HuH-7.5 (cell line): ENCODE measurements at places on chromosomes 12 and 14.

- DNase-seq, result no peak
Observed at GRCh38 chr12:47828976-47829482, 9.3 kb upstream of the HDAC7 start.

DNA sequence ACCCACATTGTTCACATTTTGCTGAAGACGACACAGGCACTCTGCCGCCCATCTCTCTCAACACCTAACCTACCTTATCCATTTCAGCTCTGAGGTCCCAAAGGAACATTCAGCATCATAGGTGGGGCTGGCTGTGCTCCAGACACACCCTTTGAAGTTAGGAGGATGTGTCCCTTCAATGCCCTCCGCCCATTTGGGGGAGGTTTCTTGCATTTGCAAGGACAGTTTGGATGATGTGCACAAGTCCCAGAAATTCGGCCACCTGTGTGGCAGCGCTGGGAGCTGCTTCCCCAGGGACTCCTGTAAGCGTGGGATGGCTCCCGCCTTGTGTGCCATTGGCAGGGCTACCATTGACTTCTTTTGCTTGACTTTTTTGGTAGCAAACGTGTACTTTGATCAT lies 113.8 kb downstream of the RIMBP2 start:
- DNase-seq, result no peak

DNA sequence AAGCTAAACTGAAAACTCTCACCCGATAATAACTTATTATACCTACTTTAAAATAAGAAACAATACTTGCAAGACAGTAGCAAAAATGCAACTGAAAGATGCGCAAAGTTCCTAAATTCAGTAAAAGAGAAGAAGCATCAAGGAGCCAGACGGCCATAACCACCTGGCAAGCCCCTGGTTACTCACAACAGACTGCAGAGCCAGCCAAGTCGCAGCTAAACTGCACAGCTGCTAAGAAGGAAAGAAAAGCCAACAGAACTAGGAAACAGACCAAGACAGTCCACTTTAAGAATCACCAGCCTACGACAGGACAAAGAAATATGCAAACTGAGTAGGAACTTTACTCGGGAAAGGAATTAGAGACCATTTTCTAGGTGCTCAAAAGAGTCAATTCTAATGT lies 127.9 kb downstream of the TMTC1 start:
- DNase-seq, result no peak

DNA sequence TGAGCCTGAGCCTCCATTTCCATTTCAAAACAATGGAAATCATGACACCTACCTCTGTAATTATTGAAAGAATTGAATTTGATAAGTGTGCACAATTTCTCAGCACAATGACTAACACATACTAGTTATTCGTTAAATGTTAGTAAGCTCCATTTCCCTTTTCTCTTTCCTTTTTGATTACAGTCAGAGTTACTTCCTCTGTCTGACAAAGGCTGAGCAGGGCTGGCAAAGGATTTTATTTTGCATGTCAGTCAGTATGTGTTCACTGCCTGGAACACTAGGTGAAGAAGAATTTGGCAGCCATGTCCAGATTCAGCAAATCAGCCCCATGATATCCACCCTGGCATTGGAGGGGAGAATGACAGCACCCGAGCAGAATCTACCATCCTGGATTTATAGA lies 12.2 kb upstream of the RHOJ start:
- DNase-seq, result no peak

- DNase-seq, result no peak
Observed at GRCh38 chr12:89392391-89392790, 40.1 kb upstream of the DUSP6 start.

GRCh38 chr12:94812345-94812744 lies 162.0 kb upstream of the TMCC3 start:
- DNase-seq, result no peak

- DNase-seq, result no peak
Observed at GRCh38 chr12:108257004-108257403, 82.1 kb downstream of the CMKLR1 start.

GRCh38 chr14:68135566-68135965 lies 316.0 kb downstream of the RAD51B start:
- no peak for DNase-seq

DNA sequence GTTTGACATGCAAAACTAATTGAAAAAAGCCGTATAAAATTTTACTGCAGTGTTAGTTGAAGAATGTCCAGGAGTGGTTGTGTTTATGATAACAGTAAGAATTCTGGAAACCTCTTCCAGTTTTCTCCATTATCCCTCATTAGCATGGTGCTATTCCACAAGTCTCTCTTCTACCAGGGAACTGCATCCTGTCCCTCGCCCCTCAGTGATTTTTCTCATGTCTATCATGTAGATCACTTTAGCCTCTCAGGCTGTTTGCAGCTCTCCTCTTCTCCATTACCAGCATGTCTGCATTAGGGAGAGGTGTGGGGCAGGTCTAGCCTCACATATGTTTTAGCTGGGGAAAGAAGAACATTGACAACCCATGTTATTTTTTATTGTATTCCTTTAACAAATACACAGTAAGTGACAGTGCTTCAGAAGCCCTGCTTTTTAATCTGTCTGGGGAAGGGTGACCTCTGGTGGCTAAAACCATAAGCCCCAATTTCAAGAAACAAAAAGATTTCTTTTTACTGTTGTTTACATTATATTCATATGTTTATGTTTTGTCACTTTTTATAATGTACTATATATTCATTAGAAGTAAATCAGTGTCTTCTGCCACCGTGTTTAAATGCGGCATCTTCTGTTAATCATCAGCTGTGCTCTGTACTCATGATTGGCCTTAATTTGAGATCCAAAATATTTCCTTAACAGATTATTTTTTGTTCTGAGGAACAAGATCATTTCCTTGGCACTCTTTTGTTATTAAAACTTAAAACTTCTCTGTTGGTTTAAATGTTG lies 70.7 kb downstream of the RASSF8 start:
- DNase-seq, result no peak

DNA sequence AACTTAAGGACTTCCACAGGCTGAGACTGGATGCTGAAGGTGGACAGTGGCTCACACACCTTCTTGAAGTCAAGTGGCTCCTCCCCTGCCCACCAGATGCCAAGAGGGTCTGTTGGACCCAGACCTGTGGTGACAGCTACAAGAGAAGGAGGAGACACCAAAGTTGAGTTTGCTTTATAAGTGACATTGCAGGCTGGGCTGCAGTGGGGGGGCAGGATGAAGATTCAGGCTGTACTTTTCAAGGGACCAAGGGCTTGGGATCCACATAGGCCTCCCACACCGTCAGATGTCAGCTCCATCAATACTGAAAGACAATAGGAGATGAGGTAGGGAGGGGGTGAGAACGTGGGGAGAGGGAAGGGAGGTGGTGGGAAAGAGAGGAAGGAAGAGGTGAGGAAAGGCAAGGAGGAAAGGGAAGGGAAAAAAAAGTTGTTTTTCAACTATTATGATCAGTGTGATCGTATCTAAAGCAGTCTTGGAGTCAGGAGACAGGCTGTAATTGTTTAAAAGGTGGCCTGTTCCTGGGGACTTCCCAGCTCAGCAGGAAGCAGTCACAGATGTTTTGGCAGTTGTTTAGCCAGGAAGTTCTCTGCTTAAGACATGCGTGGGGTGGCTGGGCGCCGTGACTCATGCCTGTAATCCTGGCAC lies 84.1 kb upstream of the RESF1 start:
- DNase-seq, result no peak

DNA sequence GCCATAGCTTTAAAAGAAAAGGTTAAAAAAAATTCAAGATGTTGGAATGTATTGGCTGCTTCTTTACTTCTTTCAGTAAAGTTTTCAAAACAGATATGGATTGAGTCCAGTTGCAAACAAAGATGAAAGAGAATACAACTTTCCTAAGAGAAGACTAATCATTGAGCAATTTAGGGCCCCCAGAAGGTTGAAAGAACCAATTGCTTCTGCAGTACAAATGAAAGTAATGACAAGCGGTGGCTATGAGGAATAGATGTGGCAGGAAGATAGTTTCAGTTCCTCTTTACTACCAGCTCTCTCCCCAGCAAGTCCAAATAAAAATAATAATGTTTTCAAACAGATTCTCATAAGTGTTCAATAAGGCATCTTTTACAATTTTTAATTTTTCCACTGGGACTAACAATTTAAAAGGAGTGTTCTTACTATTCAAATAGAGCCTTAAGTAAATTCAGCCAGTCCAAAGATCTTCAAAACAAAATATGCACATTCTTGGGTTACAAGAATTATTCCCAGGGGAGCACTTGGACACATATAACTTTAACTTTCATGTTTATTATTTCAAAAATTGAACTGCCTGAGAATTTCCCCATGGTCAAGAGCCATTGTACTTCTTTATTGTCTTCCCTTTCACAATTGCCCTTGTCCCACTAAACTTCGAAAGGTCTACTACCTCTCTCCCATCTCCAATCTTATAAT lies 62.3 kb upstream of the PPP1R12A start:
- no peak for DNase-seq

DNA sequence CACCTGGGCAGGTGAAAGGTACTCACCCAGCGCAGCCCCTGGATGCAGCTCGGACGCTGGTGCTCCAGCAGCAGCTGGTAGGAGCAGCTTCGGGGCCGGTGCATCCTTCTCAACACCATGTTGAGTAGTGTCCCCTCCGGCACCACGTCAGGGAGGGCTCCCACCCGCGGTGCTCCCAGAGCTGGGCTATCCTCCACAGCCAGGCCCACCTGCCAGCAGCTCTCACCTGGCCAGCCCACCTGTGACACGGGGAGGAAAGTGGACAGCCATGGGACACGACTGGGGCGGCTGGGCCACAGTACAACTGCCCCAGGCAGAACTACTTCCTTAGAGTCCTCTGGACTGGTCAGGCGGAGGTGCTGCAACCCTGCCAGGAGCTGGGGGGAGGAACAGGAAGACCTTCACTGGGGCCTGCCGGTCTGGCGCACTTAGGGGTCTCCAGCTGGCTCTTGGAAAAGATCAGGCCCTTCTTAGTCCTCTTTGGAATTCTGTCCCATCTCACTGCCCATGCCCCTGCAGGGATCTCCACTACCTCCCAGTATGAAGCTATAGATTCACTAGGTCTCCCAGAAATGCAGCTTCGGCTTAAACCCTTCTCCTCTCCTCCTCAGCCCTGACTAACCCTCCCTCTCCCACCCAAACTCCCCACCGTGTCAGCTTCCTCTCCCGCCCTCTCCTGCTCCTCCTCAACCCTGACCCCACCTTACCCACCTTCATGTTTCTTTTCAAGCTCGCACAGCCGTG lies 668 bp downstream of the RAPGEF3 start:
- DNase-seq, result no peak

- DNase-seq, result no peak
Observed at GRCh38 chr14:36716614-36717184, 55.0 kb downstream of the PAX9 start.

DNA sequence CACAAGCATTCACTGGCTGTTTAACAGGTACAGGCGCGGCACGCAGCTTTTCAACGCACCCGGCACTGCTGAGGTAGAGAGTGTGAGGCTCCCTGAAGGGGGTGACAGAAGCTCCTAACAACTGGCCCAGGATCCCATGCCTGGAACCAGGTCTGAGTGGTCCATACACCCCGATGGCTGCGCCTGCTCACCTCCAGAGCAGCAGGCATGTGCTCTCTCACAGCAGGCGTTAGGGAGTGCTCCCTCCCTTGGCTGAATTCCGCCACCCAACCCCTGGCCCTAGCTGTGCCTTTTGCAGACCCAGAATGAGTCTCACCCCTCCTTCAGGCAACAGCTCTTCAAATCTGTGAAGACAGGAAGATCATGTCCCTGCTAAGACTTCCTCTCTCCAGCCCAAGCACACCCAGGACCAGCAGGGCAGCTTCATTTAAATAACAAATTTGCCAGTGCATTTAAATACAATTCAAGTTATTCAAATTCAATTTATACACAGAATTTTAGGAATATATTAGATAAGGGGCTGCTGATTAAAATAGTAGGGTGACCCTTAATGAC lies 86.0 kb downstream of the SETD3 start:
- no peak for DNase-seq

GRCh38 chr12:67651132-67651695 lies 2.7 kb downstream of the DYRK2 start:
- DNase-seq, result peak; percentile 22

GRCh38 chr14:85533023-85533860 lies 3.3 kb downstream of the FLRT2 start:
- peak; percentile 55 for DNase-seq

GRCh38 chr12:47789141-47789540 lies 16.1 kb downstream of the SLC48A1 start:
- no peak for DNase-seq

GRCh38 chr12:8554451-8555195 lies 13.9 kb upstream of the CLEC4E start:
- no peak for DNase-seq

GRCh38 chr12:48197549-48197970 lies 5.5 kb downstream of the OR10AD1 start:
- DNase-seq, result no peak

DNA sequence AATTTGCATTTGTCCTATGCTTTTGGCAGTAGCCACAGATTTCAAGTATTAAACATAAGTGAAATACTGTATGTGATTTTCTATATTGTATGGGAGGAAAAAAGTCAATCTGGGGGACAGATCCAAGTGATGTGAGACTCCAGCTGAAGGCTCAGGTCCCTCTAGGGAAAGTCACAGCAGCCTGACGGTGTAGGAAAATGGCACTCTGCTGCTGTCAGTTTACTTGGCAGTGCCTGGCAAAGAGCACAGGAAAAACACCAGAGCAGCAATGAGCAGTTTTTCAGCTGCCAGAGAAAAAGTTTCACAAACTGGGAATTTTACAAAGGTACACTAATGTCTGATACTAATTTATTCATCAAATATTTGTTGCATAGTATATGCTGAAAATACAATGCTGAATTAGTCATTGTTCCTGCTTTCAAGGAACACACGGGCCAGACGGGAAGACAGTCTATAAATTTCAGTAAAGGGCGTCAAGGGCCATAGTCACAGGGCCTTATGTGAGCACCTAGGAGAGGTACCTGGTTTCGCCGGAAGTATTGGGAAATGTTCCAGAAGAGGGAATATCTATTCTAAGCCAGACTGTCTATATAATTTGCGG lies 66.2 kb upstream of the SLC38A2 start:
- DNase-seq, result no peak
